ENCODE measurements at places on chromosomes 3 and 15. TPM values are rescaled to one million over a fixed set of nuclear protein-coding genes. Genes with fewer than 3 reads are reported as not detected.

IQCF5 gene
- polyA plus RNA-seq, result not detected

SI gene
- not detected for polyA plus RNA-seq

ROPN1 gene
- not detected for polyA plus RNA-seq

CDCP1 gene
- polyA plus RNA-seq, result 24.3 TPM

GPR62 gene
- 0.06 TPM for polyA plus RNA-seq

UCN2 gene
- polyA plus RNA-seq, result 2.3 TPM

TEX9 gene
- polyA plus RNA-seq, result 2.8 TPM

CLDN16 gene
- polyA plus RNA-seq, result 0.12 TPM

TEX55 gene
- not detected for polyA plus RNA-seq

SMCO1 gene
- polyA plus RNA-seq, result not detected

SCN5A gene
- polyA plus RNA-seq, result 0.02 TPM

GPR27 gene
- 1.4 TPM for polyA plus RNA-seq
